ENCODE measurements at places on chromosomes 5 and 9. TPM values are rescaled to one million over a fixed set of nuclear protein-coding genes. Genes with fewer than 3 reads are reported as not detected.

- peak; percentile 22 for DNase-seq
Observed at GRCh38 chr9:4152876-4153275, 147.0 kb downstream of the GLIS3 start.

The ENC1 gene
- 24.5 TPM for total RNA-seq

GRCh38 chr5:33260098-33260497, 180.7 kb upstream of the TARS1 start:
- DNase-seq, result no peak

The BARX1 gene
- total RNA-seq, result not detected

DNA sequence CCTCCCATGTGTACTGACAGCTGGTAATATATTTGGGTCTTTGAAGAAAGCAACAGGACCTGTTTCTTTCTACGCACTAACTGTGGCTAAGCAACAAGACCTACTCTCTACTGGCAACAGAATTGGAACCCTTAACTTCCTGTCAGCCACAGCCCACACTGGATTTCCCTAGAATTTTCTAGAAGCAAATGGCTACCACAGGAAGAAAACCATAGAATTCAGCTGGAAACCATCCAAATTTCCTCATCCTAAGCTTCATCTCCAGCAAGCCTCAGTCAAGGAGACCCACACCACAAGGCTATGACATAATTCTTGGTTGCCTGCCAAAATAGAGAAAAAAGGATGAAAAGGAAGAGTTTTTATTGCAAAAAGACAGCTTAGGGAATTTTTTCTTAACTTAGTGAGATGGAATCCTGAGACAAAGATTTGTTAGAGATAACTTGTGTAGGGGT, 171.8 kb upstream of the TNC start:
- no peak for DNase-seq

GRCh38 chr9:35826071-35826701, 2.3 kb downstream of the FAM221B start:
- peak; percentile 64 for DNase-seq

The WDR38 gene
- not detected for total RNA-seq

DNA sequence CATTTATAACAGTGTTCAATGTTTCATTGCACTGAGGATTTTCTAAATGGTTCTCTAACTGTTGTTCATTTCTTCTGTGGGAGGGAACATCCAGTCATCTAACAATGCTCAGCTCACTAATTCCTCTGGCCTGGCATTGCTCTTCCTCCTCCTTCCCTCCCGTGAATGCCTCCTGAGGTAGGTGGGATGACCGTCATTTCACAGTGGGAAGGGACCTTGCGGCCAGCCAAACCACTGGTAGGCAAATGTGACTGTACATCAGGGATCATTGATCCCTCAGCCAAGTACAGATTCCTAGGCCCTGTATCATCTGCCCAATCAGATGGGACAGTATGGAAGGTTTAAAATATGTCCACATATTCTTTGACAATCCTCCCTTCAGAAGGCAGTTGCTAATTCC, 23.7 kb upstream of the VDAC1 start:
- DNase-seq, result no peak

- DNase-seq, result peak; percentile 3
Observed at GRCh38 chr9:15206903-15207696, 99.9 kb downstream of the TTC39B start.

DNA sequence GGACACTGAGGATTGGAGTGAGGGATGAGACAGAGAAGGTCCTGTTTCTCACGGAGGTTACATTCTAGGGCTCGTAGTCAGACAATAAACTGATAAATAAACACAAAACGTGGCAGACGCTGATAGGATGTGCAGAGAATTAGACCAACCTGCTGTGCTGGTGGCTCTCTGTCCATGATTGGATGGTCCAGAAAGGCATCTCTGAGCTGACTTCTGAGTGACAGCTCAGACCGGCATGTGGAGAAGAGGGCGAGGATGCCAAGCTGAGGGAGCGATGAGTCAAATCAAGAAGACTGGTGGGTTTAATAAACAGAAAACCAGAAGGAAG, 132.3 kb upstream of the TAF11L2 start:
- DNase-seq, result peak; percentile 99

GRCh38 chr5:132222649-132223038, 5.0 kb downstream of the P4HA2 start:
- DNase-seq, result no peak

The KCNIP1 gene
- total RNA-seq, result not detected

GRCh38 chr5:172501708-172502320, 47.5 kb upstream of the SH3PXD2B start:
- no peak for DNase-seq

DNA sequence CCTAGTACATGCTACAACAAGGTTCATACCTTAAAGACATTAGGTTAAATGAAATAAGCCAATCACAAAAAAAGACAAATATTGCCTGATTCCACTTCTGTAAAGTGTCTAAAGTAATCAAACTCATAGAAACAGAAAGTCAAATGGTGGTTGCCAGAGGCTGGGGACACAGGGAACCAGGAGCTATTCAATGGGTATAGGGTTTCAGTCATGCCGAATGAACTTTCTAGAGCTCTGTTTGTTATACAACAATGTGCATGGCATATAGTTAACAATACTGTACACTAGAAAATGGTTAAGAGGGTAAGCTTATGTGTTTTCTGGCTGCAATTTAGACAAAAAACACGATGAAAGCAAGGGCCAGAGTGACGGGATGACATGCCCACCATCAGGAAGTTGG, 70.8 kb upstream of the EGFLAM start:
- no peak for DNase-seq

The CCL27 gene
- total RNA-seq, result not detected

DNA sequence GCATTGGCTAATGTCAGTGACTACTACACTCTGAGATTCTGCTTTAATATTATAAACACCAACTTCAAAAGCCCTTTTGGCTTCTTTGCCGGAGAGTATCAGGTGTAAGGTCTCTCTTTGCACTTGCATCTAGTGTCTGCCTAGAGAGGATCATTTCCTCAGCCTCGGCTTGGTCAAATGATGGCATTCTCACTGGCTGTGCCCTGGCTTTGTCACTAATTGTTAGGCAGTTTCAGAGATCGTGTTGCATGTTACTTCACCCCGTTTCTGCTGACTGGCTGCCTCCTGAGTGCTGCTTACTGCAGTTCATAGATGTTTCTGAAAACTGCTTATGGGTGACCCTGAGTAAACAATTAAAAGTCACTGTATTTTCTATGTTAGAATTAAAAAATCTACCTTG, 48.8 kb downstream of the SLC1A3 start:
- no peak for DNase-seq

DNA sequence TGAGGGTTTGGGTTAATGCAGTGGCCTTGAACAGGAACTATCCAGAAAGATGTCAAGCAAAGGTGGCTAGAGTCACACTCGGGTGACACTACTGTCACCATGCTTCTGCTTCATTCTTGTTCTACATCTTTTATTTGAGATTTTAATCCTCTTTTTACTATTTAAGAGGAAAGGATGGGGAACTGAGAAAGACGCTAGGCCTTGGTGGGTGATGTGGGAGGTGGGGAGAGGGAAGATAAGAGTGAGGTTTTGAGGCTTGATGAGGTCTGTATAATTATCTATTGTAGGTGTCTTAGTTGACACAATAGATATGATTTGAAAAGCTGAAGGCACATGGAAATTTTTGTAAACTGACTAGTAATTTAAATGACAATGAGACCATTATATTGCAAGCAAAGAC, 3.5 kb upstream of the BASP1 start:
- DNase-seq, result no peak

The POU5F2 gene
- 0.66 TPM for total RNA-seq

DNA sequence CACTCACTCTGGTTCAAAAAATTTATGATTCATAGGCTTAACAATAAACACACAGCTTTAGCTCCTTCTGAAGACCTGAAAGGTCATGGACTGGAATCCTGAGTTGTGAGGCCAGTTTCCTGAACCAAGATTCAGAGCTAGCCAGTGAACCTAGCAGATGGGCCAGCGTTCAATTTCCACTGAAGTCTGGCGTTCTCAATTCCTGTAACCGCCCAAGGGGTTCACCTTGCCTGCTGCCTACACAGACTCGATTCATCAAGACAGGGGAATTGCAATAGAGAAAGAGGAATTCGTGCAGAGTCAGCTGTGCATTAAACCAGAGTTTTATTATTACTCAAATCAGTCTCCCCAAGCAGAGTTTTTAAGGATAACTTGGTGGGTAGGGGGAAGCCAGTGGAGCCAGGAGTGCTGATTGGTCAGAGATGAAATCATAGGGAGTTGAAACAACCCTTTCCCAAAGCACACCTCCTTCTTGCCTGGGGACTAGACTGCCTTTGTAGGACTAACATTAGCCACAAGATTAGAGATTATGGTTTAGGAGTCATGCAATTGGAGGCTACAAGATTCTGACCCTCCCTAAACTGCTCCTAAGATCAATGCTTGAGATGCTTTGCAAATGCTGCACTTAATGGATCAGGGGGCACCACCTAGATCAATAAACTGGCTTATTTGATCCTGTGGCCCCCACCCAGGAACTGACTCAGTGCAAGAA, 117.5 kb upstream of the SHB start:
- peak; percentile 62 for DNase-seq

DNA sequence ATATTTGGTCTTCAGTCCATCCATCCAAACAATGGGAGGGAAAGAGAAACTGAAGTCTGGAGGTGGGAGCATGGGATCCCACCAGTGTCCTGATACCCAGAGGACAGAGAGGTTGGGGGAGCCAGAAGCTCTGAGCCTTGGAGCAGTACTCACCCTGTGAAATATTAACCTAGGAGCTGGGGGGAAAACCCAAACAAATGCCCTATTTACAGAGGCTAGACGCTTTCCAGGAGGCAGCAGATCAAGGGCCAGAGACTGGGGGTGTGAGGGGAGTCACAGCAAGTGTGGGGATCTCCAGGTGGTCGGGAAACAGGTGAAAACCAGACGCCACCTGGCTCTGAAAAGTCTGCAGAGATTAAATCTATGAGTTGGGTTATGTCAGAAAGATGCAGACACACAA, 6.2 kb downstream of the ZER1 start:
- DNase-seq, result no peak

DNA sequence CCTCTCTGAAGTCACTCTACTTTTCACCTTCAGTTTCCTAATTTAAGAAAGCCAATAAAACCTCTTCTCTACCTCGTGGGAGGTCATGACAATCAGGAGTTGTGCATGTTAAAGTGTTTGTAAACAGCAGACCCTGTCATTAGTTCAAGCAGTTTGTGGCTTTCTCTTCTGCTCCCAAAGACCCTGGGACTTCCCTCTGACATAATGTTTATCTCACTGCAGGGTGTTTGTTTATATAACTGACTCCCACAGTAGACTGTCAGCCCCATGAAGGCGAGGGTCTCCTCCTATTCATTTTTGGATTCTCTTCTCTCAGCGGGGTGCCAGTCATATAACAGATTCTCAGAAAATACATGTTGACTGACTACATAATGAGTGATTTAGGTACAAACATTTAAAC, 360.0 kb upstream of the ZNF462 start:
- DNase-seq, result no peak

DNA sequence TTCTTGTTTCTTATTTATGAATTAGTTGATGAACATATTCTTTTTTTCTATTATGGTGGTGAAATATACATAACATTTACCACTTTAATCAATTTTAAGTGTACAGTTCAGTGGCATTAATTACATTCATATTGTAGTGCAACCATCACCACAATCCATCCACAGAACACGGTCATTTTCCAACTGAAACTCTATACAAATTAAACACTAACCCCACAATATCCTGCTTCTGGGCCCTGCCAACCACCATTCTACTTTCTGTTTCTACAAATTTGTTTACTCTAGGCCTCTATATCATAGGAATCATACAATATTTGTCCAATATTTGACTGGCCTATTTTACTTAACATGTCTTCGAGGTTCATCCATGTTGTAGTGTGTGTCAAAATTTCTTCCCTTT, 7.3 kb downstream of the GCNT4 start:
- DNase-seq, result no peak

The TRIM36 gene
- total RNA-seq, result 0.15 TPM

- peak; percentile 15 for DNase-seq
Observed at GRCh38 chr5:160543395-160543794, 121.7 kb downstream of the PTTG1 start.

GRCh38 chr5:90135779-90136378, 273.7 kb downstream of the CETN3 start:
- peak; percentile 38 for DNase-seq

The TAS2R1 gene
- not detected for total RNA-seq

DNA sequence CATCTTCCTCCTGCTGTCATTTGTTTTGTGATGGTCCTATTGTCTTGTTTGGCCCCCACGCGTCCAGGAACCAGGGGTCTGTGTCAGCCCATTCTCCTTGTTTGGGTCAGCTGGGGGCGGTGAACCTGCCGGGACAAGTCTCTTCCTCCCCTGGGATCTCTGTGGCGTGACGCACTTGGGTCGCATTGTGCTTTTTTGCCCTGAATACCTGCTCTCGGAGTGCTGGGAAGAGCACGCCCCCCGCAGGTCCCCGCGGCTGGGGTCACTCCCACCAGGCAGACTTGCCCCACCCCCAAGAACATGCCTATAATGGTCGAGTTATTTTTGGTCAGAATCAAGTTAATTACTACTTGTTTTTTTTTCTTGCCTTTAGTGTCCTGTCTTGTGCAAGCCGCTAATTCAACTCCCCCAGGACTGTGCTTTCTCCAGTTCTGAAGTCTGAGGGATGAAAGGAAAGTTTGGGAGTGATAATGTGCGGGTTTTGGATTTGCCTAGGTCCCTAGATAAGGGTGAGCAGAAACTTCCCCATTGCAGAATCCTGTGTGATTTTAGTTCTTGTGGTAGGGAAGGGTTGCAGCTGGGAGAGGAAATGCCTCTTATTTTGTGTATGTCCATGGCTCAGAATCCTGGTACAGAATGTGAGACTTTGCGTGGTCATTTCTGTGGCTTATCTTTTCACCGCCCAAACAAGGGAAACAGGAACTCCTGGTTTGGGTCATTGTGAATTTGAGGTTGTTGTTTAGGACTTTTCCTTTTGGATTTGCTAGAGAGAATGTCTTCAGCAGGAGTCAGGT, 789 bp downstream of the ACER2 start:
- peak; percentile 27 for DNase-seq

The FRMD3 gene
- 6.0 TPM for total RNA-seq

The FSTL4 gene
- total RNA-seq, result 4.2 TPM

DNA sequence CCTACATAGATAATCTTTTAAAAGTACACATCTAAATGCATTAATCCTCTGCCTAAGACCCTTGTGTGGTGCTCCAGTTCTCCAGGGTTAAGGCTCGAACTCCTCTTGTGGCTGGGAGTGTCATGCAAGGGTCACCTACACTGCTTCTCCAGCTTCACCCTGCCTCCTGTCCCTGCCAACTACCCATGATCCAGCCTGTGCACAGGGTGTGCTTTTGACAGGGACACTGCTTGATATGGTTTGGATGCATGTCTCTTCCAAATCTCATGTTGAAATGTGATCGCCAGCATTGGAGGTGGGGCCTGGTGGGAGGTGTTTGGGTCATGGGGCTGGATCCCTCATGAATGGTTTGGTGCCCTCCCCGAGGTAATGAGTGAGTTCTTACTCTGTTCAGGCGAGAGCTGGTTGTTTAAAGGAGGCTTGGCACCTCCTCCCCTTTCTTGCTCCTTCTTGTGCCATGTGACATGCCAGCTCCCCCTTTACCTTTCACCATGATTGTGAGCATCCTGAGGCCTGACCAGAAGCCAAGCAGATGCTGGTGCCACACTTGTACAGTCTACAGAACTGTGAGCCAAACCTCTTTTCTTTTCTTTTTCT, 48.5 kb downstream of the SLC22A5 start:
- DNase-seq, result no peak

Measured in PC-3 (cell line).